K562 (cell line): ENCODE measurements at places on chromosomes 12 and 14. TPM values are rescaled to one million over a fixed set of nuclear protein-coding genes. Genes with fewer than 3 reads are reported as not detected.

The KRT80 gene
- total RNA-seq: not detected in 2 replicates

The DPF3 gene
- total RNA-seq: 1.1 and 1.7 TPM in 2 replicates

DNA sequence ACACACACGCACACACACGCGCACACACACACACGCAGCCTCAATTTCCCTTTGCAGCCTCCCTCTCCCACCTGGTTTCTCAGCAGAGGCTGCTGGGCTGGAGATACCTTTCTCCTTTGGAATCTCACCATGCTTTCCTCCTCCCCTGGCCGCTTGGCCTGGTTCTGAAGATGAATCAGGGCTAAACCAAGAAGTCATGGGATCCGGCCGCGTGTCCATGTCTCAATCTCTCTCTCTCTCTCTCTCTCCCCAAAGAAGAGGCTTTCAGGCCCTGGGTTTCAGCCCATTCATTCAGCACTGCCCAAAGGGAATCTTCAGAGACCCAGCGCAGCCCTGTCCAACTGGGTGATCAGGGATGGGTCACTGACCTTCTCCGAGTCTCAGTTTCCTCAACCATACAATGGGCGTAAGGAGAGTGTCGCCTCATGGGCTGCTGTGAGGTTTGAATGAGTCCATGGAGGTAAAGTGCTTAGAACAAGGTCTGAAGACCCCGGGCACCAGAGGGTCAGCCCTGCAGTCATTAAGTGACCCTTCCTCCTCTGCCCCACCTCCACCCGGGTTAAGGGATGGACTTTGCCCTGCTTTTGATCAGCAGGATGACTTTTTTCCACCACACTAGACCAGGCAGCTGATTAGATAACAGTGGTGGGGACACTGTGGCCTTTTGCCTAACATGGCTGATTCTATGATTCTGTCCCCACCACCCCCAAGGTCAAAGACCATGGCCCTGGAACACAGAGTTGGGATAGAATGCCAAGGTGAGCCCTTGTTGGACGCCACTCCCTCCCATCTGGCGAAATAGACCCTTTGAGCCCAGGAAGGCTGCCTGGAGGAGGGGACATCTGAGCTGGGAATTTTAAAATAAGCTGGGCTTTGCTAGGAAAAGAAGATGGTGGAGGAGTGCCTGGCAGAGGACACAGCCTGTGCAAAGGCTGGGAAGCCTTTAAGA is 42.1 kb downstream of the SCARB1 start:
- H3K4me3 ChIP-seq: no peak overlapping the region
- peaks cover 57% of the 10 kb centered on the region for H3K36me3 ChIP-seq
- DNase-seq: no peak
- no peaks in the 10 kb centered on the region for H3K4me1 ChIP-seq

DNA sequence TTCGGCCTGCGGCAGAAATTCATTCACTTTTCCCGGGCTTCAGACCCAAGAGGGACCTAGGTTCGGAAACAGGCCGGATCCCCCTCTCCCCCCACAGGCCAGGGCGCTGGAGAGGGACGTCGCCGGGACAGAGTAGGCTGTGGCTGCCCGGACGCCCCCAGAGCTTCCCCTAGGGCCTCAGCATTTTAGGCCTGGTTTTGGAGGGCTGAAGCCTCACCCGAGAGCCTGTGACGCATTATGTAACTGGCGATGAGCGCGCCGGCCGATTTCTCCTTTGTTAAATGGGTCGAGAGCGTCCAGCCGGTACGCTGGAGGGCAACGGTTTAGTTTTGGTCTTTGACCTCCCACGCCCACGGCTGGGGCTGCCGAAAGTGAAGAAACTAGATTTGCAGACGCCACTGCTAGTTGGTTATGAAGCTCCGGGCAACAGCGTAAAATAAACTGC is 657 bp downstream of the PEBP1 start:
- peaks cover 27% of the 10 kb centered on the region for H3K4me1 ChIP-seq
- peak overlapping the region; percentile 77 for H3K27ac ChIP-seq
- H3K4me3 ChIP-seq: peak overlapping the region; percentile 80
- H3K27me3 ChIP-seq: no peaks in the 10 kb centered on the region
- H3K36me3 ChIP-seq: peaks cover 38% of the 10 kb centered on the region
- DNase-seq: peak; percentile 41

The PAX9 gene
- total RNA-seq: 2.4 and 3.4 TPM in 2 replicates

DNA sequence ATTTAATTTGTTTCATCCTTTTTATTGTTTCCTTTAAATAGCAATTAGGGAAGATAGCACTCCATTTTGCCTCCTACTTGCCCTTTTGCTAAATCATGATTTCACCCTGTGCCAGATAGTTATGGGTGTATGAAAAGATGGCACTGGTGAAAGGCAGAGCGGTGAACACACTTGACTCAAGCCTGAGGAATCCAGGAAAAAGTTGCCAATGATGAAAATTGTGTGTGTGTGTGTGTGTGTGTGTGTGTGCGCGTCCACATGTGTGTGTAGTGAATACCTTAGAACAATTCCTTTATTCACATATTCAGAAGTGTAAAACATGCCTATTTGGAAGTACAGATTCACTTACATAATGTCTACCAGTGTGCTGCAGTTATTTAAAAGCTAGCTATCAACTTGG is 123.8 kb downstream of the PTCSC3 start:
- H3K27ac ChIP-seq: no peak overlapping the region
- DNase-seq: no peak
- no peaks in the 10 kb centered on the region for H3K36me3 ChIP-seq

- no peaks in the 10 kb centered on the region for H3K27me3 ChIP-seq
- H3K36me3 ChIP-seq: no peaks in the 10 kb centered on the region
- H3K4me3 ChIP-seq: no peak overlapping the region
Observed at GRCh38 chr14:76467711-76468155, 91.8 kb downstream of the ESRRB start.

The KLRK1 gene
- total RNA-seq: 0.09 TPM in 2 replicates

DNA sequence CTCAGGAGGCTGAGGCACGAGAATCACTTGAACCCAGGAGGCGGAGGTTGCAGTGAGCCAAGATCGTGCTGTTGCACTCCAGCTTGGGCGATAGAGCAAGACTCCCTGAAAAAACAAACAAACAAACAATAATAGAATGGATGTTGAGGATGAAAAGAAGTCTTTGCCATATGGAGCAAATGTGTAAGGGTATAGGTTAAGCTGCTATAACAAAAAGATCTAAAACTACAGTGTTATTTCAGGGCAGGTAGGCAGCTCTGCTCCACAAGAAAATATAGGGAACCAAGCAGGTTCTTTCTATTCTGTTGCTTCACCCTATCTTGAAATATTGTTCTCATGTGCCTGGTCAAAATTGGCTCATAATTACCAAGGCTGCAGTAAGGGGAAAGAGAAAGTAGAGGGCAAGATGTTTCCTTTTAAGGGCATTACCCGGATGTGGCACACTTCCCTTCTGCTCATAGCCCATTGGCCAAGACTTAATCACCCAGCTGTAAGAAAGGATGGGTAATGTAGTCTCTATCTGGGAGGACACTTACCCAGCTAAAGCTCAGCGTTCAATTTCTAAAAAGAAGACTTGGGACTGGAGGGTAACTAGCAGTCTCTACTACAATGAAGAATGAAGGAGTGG is 23.5 kb downstream of the SDSL start:
- H3K4me3 ChIP-seq: no peak overlapping the region
- peaks cover 8% of the 10 kb centered on the region for H3K27me3 ChIP-seq
- no peaks in the 10 kb centered on the region for H3K36me3 ChIP-seq
- DNase-seq: no peak
- H3K4me1 ChIP-seq: peaks cover 5% of the 10 kb centered on the region; the same call in 1 of the 2 replicates
- H3K27ac ChIP-seq: no peak overlapping the region

DNA sequence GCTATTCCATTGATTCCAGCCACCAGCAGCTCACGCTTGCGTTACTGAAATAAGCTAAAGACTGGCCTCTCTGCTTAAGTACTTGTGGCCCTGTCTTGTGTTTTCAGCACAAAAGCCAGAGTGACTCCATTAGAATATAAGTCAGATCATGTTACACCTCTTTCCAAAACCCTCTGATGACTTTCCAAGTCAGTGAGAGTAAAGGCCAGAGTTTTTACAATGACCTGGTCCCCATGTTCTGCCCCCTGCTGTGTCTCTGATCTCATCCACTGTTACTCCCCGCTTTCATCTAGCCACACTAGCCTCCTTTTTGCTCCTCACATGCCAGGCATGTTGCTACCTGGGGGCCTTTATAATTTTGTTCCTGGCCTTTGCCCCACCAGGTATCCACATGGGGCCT is 6.9 kb upstream of the CKAP4 start:
- DNase-seq: no peak
- H3K27ac ChIP-seq: no peak overlapping the region
- H3K4me3 ChIP-seq: no peak overlapping the region
- no peaks in the 10 kb centered on the region for H3K4me1 ChIP-seq
- no peaks in the 10 kb centered on the region; the same call in 2 of the 3 replicates for H3K27me3 ChIP-seq

The GNB3 gene
- 3.4 and 4.5 TPM in 2 replicates for total RNA-seq

GRCh38 chr14:55973911-55974630 is 144.1 kb upstream of the PELI2 start:
- DNase-seq: no peak
- no peaks in the 10 kb centered on the region for H3K4me1 ChIP-seq
- no peaks in the 10 kb centered on the region for H3K27me3 ChIP-seq
- no peak overlapping the region for H3K27ac ChIP-seq
- H3K36me3 ChIP-seq: no peaks in the 10 kb centered on the region

- no peaks in the 10 kb centered on the region for H3K36me3 ChIP-seq
- H3K4me1 ChIP-seq: no peaks in the 10 kb centered on the region; the same call in 2 of the 3 replicates
- no peak overlapping the region for H3K4me3 ChIP-seq
Observed at GRCh38 chr14:23582906-23583760, 4.5 kb upstream of the JPH4 start.

The BDKRB2 gene
- 0.02 TPM in 1 of 2 replicates, not detected in the other for total RNA-seq

The CLEC4A gene
- 0.16 TPM in 1 of 2 replicates, not detected in the other for total RNA-seq

The IFNG-AS1 gene
- total RNA-seq: not detected in 2 replicates

DNA sequence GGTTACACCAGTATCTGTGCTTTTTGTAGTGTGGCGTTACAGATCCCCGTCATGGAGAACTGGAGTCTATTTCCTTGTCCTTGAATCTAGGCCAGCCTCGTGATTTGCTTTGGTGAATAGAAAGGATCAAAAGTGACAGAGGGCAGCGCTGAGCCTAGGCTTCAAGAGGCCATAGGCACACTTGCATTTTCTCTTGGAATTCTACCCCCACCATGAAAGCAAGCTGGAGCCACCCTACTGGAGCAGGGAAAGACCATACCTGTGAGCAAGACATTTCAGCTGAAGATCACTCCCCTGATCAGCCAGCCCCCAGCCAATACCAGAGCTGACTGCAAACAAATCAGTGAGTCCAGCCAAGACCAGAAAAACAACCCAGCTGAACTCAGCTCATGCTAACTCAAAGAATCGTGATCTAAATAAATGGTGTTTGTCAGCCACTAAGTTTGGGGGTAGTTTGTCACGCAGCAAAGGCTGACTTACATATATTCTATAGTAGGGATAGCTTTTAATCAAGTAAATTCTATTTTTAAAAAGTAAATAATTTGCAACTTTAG is 521.9 kb upstream of the TBX3 start:
- no peak overlapping the region for H3K4me3 ChIP-seq
- no peaks in the 10 kb centered on the region for H3K27me3 ChIP-seq
- H3K27ac ChIP-seq: no peak overlapping the region
- no peaks in the 10 kb centered on the region for H3K36me3 ChIP-seq
- DNase-seq: no peak

DNA sequence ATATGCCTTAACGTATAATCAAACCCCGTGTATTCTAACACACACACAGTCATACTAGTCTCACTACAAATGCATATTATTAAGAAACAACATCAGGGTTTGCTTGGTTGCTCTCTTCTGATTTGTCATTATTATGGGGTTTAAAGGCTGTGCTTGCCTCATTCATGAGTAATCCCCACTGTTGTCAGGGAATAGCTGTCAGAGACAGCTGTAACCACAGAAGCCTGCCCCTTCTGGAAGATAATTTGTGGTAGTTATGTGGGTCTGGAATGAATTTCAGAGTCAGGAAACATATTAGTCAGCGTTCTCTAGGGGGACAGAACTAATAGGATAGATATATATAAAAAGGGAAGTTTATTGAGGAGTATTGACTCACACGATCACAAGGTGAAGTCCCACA is 456.9 kb upstream of the TMEM132C start:
- H3K4me1 ChIP-seq: no peaks in the 10 kb centered on the region
- no peak for DNase-seq
- no peaks in the 10 kb centered on the region for H3K27me3 ChIP-seq

DNA sequence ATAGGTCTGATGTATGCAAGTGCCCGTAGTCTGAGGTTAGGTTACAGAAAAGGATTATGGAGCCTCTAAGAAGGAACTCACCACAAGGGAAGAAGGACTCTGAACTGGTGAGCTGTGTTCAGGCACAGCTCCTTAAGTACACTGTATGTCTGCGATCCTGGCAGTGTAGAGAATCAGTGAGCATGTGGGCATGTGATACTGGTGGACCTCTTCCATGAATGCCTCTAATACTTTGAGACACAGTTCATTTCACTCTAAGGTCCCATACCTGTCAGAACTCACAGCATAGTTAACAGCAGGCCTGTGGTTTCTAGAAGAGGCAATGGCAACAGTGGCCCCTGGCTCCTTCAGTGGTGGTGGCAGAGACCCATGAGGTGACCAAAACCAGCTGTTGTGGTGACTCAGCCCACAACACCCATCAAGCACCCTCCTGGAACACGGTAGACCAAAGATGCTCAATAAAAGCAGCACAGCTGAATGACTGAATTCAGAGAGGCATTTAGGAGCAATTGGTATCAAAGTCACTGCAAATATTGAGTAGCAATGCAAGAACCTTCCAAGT is 6.9 kb upstream of the OR6J1 start:
- DNase-seq: peak; percentile 58
- no peak overlapping the region for H3K27ac ChIP-seq
- no peaks in the 10 kb centered on the region for H3K36me3 ChIP-seq
- H3K27me3 ChIP-seq: no peaks in the 10 kb centered on the region
- no peaks in the 10 kb centered on the region for H3K4me1 ChIP-seq
- no peak overlapping the region for H3K4me3 ChIP-seq

- H3K4me3 ChIP-seq: no peak overlapping the region
- H3K27ac ChIP-seq: no peak overlapping the region
- H3K36me3 ChIP-seq: no peaks in the 10 kb centered on the region
- peaks cover 50% of the 10 kb centered on the region for H3K27me3 ChIP-seq
- DNase-seq: no peak
- H3K4me1 ChIP-seq: peaks cover 13% of the 10 kb centered on the region; the same call in 2 of the 3 replicates
Observed at GRCh38 chr12:52832985-52833905, 866 bp downstream of the KRT79 start.

DNA sequence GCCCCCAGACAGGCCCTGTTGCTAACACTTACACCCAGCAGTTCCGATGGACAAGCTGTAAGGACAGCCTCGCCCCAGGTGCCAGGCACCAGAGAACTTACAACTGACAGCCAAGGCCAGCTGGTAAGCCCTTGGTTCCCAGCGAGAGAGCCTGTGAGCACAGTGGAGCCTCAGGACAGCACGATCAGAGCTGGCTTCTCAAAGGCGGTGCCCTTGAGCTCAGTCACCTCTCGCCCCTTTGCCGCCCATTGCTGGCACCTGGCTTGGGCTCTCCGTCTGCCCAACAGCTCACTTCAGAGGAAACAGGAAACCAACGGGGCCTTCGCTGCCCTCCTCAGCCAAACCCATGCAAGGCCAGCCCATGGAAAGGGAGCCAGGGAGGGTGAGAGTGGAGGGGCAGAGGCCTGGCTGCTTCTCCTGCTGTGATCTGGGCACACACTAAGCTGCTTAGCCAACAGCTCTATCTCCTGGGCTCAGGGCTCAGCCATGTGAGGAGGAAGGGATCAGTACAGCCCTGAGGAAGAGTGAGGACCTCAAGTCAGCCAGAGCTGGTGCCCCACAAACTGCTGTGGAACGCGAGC is 98.5 kb downstream of the SINHCAF start:
- no peak overlapping the region for H3K27ac ChIP-seq
- no peak overlapping the region for H3K4me3 ChIP-seq
- H3K36me3 ChIP-seq: no peaks in the 10 kb centered on the region
- H3K4me1 ChIP-seq: no peaks in the 10 kb centered on the region

The TEX52 gene
- total RNA-seq: not detected in 2 replicates

GRCh38 chr12:121085506-121086353 is 46.7 kb upstream of the OASL start:
- H3K4me3 ChIP-seq: no peak overlapping the region
- no peak overlapping the region for H3K27ac ChIP-seq
- no peak for DNase-seq
- peaks cover 10% of the 10 kb centered on the region for H3K27me3 ChIP-seq
- H3K36me3 ChIP-seq: no peaks in the 10 kb centered on the region
